Heart right ventricle (tissue), 16 donors: ENCODE measurements at places on chromosomes 4 and X. TPM values are rescaled to one million over a fixed set of nuclear protein-coding genes. Genes with fewer than 3 reads are reported as not detected.

- no peaks in the 10 kb centered on the region for H3K36me3 ChIP-seq
- no peak overlapping the region for H3K27ac ChIP-seq
- H3K4me1 ChIP-seq = no peaks in the 10 kb centered on the region
- no peaks in the 10 kb centered on the region for H3K27me3 ChIP-seq
- H3K4me3 ChIP-seq = no peak overlapping the region
These were observed 58.7 kb downstream of the CYTL1 start for GRCh38 chr4:4960574-4960973.

- H3K4me3 ChIP-seq = no peak overlapping the region
- DNase-seq = no peak
- H3K27me3 ChIP-seq = no peaks in the 10 kb centered on the region
- no peak overlapping the region for H3K27ac ChIP-seq
These were observed 127.7 kb downstream of the RASL11B start for GRCh38 chr4:52989865-52990264.

- peaks cover 13% of the 10 kb centered on the region for H3K4me1 ChIP-seq
- H3K36me3 ChIP-seq = no peaks in the 10 kb centered on the region
- H3K4me3 ChIP-seq = no peak overlapping the region
- H3K27ac ChIP-seq = no peak overlapping the region
- H3K27me3 ChIP-seq = no peaks in the 10 kb centered on the region
- no peak for DNase-seq
These were observed 41.4 kb downstream of the SPRY1 start for GRCh38 chr4:123438031-123438430.

DNA sequence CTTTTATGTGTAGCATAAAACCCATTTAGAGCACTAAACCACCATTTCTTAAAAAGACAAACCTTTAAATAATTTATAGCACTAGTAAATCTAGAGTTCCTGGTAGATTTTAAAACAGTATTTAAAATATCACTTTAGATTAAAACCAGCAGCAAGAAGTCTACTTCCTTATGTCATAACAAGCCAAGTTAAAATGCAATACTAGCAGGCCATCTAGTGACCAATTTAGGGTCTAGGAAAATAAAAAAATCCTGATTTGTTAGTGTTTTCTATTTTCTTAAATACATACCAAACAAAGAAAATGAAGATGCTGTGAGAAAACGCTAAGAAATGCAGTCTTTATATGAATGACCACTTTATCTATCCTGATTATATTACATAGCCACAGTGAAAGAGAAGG lies 53.9 kb downstream of the PAPSS1 start:
- H3K27ac ChIP-seq = no peak overlapping the region
- no peaks in the 10 kb centered on the region for H3K27me3 ChIP-seq
- no peak overlapping the region for H3K4me3 ChIP-seq
- H3K4me1 ChIP-seq = peaks cover 4% of the 10 kb centered on the region

GRCh38 chr4:70505151-70505748 lies 13.1 kb upstream of the AMTN start:
- no peaks in the 10 kb centered on the region for H3K4me1 ChIP-seq
- DNase-seq = peak; percentile 25
- H3K36me3 ChIP-seq = no peaks in the 10 kb centered on the region

DNA sequence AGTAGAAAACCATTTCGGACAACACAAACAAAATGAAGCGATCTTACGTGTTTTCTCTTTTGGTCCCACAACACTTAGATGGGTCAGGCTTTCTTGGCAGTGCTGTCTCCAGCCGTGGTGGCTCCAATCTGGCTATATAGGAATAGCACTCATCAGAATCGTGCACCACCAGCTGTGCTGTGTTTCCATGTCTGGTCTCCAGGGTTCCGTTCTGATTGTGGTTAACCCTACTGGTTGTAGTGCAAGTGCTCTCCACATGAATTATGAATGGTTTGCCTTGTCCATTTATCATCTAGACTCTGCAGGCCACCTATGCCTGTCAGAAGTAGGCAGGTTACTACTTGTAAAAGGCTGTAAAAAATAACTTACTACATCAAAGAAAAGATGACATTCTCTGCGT lies 536.3 kb downstream of the IQCM start:
- no peak overlapping the region for H3K4me3 ChIP-seq
- DNase-seq = no peak
- no peak overlapping the region for H3K27ac ChIP-seq
- no peaks in the 10 kb centered on the region for H3K27me3 ChIP-seq
- H3K36me3 ChIP-seq = no peaks in the 10 kb centered on the region
- no peaks in the 10 kb centered on the region for H3K4me1 ChIP-seq

DNA sequence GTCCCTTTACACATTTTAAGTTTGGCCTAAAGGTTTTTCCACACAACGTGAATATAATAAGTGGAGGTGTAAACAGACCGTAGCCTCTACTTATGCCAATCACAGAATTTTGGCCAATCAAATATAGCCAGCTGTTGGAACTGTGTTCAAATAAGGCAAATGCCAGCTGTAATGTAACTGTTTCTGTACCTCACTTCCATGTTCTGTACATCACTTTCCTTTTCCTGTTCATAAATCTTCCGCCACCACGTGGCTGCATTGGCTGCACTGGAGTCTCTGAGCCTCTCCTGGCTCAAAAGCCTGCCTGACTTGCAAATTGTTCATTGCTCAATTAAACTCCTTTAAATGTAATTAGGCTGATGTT lies 105.1 kb upstream of the SMIM31 start:
- no peaks in the 10 kb centered on the region for H3K27me3 ChIP-seq
- H3K4me1 ChIP-seq = no peaks in the 10 kb centered on the region
- DNase-seq = no peak
- H3K4me3 ChIP-seq = no peak overlapping the region

DNA sequence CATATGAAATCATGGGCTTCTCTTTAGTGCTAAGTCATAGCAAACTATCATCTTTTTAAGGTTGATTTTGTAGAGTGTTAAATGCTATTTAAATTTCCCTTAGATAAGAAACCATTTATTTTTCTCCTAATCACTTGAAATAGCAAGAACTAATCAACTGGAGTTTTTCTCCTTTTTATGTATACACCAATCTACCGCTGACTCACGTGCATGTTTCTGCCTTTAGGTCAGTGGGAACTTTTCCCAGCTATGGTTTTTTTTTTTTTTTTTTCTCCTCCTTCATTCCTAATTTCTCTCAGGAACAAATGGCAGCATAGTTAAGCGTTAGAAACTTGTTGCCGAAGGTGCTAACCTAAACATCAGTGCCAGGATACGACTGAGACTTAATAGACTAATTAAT lies 176.4 kb downstream of the BMPR1B start:
- H3K27ac ChIP-seq = no peak overlapping the region
- peaks cover 3% of the 10 kb centered on the region for H3K27me3 ChIP-seq
- H3K36me3 ChIP-seq = no peaks in the 10 kb centered on the region
- no peaks in the 10 kb centered on the region for H3K4me1 ChIP-seq
- no peak overlapping the region for H3K4me3 ChIP-seq

DNA sequence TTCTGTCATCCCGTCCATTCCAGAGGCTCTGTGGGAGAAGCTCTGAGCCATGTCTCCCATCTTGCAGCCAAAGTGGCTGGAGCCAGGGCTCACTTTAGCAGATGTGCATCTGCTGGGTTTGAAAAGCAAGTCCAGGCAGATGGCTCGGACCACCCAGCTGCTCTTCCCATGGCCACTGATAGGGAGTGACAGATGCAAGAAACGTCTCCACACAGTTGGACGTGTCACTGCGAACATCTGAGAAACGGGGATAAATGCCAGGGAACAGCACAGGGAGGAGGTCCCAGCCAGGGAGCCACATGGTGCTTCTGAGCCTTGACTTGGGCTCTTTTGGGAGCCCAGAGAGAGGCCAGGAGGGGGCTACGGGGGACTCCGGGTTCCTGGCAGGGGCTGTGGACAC lies 242.3 kb downstream of the AFAP1 start:
- H3K27ac ChIP-seq = no peak overlapping the region
- no peaks in the 10 kb centered on the region for H3K4me1 ChIP-seq
- no peaks in the 10 kb centered on the region for H3K36me3 ChIP-seq
- peaks cover 41% of the 10 kb centered on the region for H3K27me3 ChIP-seq
- DNase-seq = peak; percentile 36

DNA sequence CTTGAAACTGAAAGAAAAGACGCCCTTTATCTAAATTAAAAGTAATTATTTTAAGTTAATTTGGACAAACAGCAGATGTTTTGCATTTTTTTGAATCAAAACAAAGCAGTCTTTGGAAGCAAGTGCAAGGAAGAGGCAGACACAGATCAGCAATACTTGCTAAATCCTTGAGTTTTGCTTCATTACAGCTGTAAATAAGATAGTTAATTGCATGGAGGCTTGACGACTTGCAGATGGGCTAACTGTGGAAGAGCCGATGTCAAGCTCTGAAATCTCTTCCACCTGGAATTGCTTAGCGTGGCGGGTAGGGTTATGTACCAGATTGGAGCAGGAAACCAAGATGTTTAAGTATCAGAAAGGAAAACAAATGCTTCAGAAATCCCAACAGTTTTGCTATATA lies 148.8 kb downstream of the POLA1 start:
- no peak for DNase-seq
- no peaks in the 10 kb centered on the region for H3K4me1 ChIP-seq
- H3K36me3 ChIP-seq = no peaks in the 10 kb centered on the region
- no peak overlapping the region for H3K4me3 ChIP-seq
- H3K27ac ChIP-seq = no peak overlapping the region

GRCh38 chr4:36771411-36772153 lies 473.0 kb upstream of the NWD2 start:
- no peaks in the 10 kb centered on the region for H3K27me3 ChIP-seq
- no peak overlapping the region for H3K27ac ChIP-seq
- H3K36me3 ChIP-seq = no peaks in the 10 kb centered on the region
- H3K4me1 ChIP-seq = no peaks in the 10 kb centered on the region
- no peak for DNase-seq
- no peak overlapping the region for H3K4me3 ChIP-seq

- no peaks in the 10 kb centered on the region for H3K27me3 ChIP-seq
- no peak overlapping the region for H3K27ac ChIP-seq
- DNase-seq = no peak
- no peaks in the 10 kb centered on the region for H3K4me1 ChIP-seq
- no peaks in the 10 kb centered on the region for H3K36me3 ChIP-seq
These were observed 13.6 kb downstream of the EREG start for GRCh38 chr4:74378573-74378972.

- H3K27me3 ChIP-seq = no peaks in the 10 kb centered on the region
- DNase-seq = no peak
- H3K36me3 ChIP-seq = no peaks in the 10 kb centered on the region
- H3K27ac ChIP-seq = no peak overlapping the region
- no peak overlapping the region for H3K4me3 ChIP-seq
These were observed 149.2 kb downstream of the STK32B start for GRCh38 chr4:5200513-5200912.

DNA sequence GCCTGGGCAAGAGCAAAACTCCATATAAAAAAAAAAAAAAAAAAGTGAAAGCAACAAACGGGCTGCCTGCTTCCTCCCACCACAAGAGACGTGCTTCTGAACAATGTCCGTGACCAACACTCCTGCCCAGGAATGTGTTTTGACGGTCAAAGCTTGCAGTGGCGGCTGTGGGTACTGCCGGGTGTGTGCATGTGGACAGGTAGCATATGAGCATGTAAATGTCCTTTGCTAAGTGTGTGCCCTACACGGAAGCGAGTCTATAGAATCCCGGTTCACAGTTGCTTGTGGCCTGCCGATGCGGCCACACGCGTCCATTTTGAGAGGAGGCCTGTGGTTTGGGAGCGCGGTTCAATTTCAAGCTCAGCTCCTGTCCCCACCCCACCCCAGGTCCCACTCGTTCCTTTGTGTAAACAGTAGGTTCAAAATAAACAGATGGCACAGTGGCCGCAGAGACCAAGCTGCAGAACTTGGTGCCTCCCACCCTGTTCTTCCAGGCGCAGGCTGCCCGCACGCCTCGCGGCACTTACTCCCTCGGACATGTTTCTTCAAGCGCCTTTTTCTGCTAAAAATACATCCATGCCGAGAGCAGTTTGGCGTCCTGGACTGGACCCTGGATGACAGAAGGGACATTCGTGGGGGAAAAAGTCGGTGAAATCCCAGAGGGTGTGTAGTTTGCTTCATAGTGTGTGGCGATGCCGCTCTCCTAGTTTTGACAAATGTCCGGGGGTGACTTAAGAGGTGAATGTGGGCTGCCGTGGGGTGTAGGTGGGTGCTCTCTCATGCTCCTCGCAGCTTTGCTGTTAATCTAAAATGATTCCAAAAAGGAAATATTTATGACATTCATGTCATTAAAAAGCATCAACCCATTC lies 11.5 kb upstream of the NKX1-1 start:
- H3K27me3 ChIP-seq = peaks cover 81% of the 10 kb centered on the region
- H3K27ac ChIP-seq = no peak overlapping the region
- H3K36me3 ChIP-seq = no peaks in the 10 kb centered on the region
- no peak for DNase-seq

DNA sequence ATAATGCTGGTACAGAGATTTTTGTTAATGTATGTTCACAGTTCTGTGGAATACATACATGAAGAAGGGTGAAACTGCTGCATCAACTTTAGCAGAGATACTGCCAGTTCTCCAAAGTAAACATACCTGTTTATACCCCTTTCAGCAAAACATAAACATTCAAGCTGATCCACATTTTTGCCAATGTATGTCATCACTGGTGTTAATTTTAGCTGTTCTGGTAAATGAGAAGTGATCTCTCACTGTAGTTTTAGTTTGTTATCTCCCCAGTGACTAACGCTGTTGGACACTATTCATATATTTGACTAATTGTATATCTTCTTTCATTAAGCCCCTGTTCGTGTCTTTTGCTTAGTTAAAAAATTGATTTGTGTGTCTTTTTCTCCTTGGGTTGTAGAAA lies 82.0 kb downstream of the HAUS3 start:
- no peaks in the 10 kb centered on the region for H3K4me1 ChIP-seq
- H3K27me3 ChIP-seq = no peaks in the 10 kb centered on the region
- H3K36me3 ChIP-seq = no peaks in the 10 kb centered on the region
- no peak overlapping the region for H3K27ac ChIP-seq
- no peak for DNase-seq

DNA sequence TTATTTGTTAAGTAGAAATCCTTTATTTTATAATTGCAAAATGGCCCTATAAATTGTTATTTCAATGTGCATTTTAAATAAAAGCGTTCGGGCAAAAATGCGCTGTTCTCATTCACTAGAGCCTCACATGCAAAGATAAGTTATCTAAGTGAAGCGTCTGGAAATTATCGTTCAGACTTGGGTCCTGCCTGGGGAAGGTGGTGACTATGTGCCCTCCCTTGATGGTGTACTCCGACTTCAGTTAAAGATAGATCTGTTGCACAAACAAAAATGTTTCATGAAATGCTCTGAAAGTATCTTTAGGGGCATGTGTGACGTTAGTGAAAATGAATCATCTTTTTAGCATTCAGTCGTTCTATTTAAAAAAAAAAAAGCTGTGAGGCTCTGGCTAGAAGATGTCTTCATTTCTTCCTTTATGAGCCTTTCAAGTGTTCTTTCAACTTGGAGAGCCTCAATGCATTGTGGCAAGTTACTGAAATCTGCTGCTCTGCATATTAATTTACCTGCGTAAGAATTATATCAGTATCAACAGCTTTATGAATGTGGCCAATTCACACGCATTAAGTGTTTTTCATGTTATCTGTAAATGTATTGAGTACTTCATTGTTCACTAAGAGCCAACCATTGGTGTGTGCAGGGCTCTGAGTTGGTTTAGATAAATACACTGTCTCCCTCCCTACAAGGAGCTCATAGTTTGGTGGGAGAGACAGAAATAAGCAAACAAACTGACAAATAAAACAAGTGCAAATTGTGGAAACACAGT lies 83.0 kb downstream of the AFF1 start:
- no peaks in the 10 kb centered on the region for H3K36me3 ChIP-seq
- DNase-seq = no peak
- H3K4me1 ChIP-seq = peaks cover 90% of the 10 kb centered on the region
- no peak overlapping the region for H3K4me3 ChIP-seq
- H3K27ac ChIP-seq = peak overlapping the region; percentile 93

PPP2R2C gene
- total RNA-seq = 6.0 TPM

FRG2 gene
- total RNA-seq = not detected

ZNF630 gene
- 3.0 TPM for total RNA-seq

PDE6B gene
- total RNA-seq = 4.1 TPM

PNMA3 gene
- total RNA-seq = 0.68 TPM

SMR3B gene
- not detected for total RNA-seq

PABPC5 gene
- 0.70 TPM for total RNA-seq

C1QTNF7 gene
- total RNA-seq = 1.1 TPM
